Stimulated activated CD8-positive, alpha-beta memory T cell treated with anti-CD3 and anti-CD28 coated beads, Interleukin-7, amount 100 ng/mL, for 1 hour (primary cell): ENCODE measurements at places on chromosomes 5 and 9.

GRCh38 chr5:24059006-24059405 is 551.6 kb downstream of the PRDM9 start:
- DNase-seq: no peak

GRCh38 chr9:133301253-133302230 is 26.5 kb upstream of the ABO start:
- DNase-seq: no peak

DNA sequence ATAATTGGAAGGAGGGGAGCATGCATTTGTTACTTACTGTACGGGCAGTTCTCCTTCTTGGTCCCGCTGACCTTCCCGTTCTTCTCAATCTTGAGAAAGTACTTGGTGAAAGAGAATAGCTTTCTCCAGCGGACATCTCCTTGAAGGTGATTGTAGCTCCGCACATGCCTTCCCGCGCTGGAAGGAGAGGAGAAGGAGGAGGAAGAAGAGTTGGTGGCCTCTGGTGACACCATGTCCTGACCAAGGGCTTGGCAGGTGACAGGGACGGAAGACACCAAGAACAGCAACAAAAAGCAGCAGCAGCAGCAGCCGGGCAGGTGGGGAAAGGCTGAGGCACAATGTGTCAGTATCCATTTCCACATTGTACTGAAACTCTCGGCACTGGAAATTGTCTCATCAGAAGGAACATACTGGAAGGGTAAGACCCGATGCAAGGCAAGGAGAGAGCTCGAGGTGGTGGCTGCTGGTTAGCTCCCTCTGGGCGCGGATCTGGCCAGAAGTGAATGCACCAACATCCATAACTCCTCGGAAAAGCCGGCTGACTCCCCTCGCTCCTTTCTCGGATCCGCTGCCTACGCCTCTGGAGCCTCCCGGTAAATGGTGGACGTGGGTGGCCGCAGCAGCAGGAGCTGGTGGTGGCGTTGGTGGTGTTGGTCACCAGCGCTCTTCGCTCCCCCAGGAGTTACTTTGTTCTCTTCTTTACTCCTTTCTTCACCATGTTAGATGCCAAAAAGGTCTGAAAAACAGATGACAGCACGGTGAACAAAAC is 715 bp downstream of the FGF10 start:
- no peak for DNase-seq

GRCh38 chr9:123070198-123070597 is 36.7 kb downstream of the GPR21 start:
- DNase-seq: no peak

GRCh38 chr9:2624051-2624682 is 2.6 kb downstream of the VLDLR start:
- DNase-seq: no peak

- DNase-seq: no peak
Measured at GRCh38 chr9:17870722-17871121, 291.9 kb downstream of the SH3GL2 start.

GRCh38 chr5:160507221-160507721 is 85.6 kb downstream of the PTTG1 start:
- no peak for DNase-seq

GRCh38 chr5:94911276-94911675 is 292.8 kb downstream of the SLF1 start:
- DNase-seq: no peak

- DNase-seq: no peak
Measured at GRCh38 chr5:111584651-111585050, 72.3 kb upstream of the STARD4 start.

DNA sequence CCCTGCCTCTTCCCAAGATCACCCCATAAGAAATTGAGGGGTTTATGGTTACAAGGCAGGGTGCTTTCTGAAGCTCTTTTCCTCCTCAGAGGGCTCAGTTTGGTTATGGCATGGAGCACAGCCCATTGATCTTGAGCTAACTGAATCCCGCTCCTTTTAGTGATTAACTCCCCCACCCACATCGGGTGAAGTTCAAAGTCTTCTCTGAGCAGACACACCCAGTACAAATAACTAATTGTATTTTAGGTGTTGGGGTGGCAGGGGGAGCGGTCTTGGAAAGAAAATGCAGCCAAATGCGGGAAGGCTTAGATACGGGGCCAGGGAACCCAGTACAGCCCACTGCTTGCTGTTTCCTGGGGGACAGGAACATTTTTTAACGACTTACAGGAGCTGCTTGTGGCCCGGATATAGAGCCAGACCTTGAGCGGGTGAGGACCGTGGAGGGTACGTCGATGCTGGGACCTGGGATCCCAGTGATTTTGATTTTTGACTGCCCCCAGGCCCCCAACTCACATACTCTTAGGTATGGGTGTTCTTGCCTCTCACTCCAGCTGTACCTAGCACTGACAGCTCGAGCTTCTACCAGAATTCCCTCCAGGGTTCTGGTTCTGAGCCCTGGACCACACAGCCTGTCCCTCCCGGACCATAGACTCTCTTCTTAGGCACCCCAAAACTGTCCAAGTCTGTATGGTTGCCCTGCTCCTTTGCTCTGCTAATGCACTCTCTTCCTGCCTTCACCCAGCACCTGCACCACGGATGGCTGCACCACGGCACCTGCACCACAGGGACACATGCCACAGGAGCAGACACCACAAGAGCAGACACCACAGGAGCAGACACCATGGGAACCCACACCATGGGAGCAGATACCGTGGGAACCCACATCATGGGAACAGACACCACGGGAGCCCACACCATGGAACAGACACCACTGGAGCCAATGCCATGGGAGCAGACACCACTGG is 18.3 kb upstream of the RXRA start:
- no peak for DNase-seq

- DNase-seq: no peak
Measured at GRCh38 chr5:16454686-16455085, 10.9 kb downstream of the ZNF622 start.

DNA sequence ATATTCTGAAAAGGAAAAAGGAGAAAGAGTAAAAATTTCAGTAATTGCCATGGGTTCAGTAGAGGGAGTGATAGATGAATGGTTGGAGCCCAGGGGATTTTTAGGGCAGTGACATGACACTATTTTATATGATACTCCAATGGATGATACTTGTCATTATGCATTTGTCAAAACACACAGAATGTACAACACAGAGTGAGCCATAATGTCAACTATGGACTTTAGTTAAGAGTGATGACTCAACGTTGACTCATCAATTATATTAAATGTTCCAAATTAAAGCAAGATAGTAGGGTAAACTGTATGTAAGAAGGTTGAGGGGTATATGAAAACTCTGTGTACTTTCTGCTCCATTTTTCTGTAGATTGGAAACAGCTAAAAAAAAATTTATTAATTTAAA is 586.4 kb downstream of the TAF11L14 start:
- no peak for DNase-seq

GRCh38 chr9:12510551-12510950 is 182.6 kb upstream of the TYRP1 start:
- no peak for DNase-seq

- DNase-seq: no peak
Measured at GRCh38 chr5:138282920-138283742, 8.7 kb upstream of the GFRA3 start.

DNA sequence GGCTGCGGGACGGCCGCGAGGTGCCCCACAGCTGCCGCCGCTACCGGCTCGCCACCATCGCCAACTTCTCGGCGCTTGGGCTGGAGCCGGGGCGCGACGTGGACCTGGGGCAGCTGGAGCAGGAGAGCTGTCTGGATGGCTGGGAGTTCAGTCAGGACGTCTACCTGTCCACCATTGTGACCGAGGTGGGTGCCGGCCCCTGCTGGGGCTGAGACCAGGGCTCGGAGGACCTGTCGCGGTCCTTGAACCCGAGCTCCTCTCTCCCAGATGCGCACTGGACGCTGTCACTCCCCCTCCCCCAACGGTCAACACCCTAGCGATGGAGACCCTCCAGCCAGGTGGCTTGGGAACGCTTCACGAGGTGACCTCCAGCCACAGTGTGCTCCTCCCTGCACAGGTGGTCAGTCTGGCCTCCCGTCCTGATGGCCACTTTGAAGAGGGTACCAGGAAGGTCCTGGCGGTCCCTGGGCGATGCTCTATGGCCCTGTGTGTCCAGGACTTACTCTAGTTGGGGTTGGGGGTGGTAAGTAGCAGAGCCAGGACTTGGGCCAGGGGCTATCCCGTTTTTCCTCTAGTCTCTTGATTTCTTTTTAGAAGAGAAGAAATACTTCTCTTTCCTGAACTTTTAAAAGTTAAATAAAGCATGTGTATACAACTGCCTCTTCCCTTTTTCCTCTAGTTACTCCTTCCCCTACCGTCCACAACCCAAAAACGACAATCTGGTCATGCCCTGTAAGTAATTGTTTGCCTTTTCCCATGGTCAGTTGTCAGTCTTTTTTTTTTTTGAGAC is 866 bp downstream of the SLC22A5 start:
- no peak for DNase-seq

DNA sequence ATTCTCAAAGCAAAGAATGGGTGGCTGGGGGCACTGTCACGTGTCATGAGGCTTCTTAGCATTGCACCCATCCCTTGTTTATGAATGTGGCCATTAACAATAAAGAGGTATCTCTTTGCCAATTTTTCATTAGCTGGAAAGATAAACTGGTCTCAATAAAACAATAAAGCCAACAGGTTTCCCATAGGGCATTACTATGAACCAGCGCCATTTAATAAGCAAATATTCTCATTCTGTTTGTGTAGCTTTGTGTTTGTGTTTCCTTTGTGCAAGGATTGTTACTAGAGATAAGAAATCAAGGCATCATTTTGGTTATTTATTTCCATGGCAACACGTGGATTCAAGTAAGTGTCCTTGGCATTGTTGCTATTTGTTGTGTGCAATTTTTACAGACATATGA is 37.6 kb upstream of the CAST start:
- no peak for DNase-seq
